ENCODE measurements at places on chromosomes 7 and 10.

DNA sequence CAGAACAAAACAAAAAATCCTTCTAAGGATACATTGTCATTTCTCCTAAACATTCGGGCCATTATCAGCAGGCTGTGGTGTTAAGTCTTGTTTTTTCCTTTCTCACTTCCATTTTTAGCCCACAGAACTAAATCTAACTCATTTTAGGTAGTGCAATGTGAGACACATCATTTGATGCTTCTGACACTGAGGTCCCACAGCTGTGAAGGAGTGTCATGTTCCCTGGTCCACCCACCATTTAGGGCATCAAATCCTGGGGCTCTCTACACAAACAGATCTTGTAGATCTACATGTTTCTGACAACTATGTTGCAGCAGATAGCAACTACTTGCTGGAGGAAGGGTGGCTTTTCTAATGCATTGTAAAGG, 232.5 kb upstream of the IGFBP3 start:
- DNase-seq, result no peak

GRCh38 chr10:112913661-112914287, 36.3 kb upstream of the TCF7L2 start:
- no peak for DNase-seq

GRCh38 chr7:86937363-86937878, 122.0 kb downstream of the ELAPOR2 start:
- no peak for DNase-seq

DNA sequence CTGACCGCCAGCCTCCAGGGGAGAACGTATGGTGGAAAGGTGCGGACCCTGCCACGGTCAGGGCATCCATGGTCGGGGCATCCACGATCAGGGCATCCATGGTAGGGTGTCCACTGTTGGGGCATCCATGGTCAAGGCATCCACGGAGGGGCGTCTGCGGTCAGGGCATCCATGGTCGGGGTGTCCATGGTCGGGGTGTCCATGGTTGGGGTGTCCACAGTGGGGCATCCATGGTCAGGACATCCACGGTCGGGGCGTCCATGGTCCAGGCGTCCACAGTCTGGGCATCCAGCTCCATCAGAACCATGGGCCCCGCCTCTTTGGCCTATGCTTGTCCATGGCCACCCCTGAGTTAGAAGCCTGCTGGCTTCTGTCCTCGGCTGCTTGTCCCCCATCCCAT, 148.1 kb downstream of the ADARB2 start:
- DNase-seq, result no peak

DNA sequence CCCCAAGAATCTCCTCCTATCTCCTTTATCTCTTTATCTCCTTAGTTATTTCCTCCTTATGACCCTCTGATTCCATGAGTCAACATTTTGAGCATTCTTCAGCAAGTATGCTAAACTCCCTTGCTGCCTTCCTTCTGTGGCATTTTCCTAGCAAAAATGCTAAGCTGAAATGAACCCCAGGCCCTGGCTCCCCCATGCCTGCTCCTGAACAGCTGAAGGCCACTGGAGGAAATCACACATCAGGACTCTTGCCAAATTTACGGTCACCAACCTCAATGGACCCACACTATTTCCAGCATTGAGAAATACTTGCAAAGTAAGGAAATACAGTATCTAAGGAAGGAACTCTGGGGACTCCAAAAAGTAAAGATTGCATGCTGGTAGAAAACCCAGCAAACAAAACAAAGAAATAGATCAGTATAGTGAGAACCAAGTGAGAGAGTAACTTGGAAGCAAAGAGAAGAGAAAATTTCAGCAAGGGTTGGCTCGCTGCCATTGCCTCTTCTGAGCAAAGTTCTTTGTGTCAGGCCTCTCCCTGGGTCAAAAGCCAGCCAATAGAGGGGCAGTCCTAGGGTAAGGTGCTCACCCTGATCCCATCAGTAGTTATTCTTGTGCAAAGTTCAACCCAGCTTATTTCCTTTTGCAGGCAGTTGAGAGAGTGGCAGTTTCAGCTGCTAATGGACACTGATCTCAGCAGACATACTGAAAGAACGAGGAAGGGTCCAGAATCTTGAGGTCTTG, 5.1 kb upstream of the PLEKHS1 start:
- no peak for DNase-seq

GRCh38 chr7:114620208-114620607, 205.6 kb downstream of the FOXP2 start:
- DNase-seq, result no peak

GRCh38 chr7:28705350-28705749, 252.8 kb downstream of the TRIL start:
- DNase-seq, result no peak

- DNase-seq, result no peak
Measured at GRCh38 chr7:156279635-156280034, 360.9 kb upstream of the RNF32 start.

- no peak for DNase-seq
Measured at GRCh38 chr7:92042056-92042737, 92.1 kb downstream of the CYP51A1 start.

- no peak for DNase-seq
Measured at GRCh38 chr7:57201021-57201894, 69.0 kb upstream of the ZNF479 start.

- DNase-seq, result no peak
Measured at GRCh38 chr7:127021019-127021738, 231.6 kb downstream of the GRM8 start.

GRCh38 chr7:35720032-35720431, 25.1 kb upstream of the HERPUD2 start:
- DNase-seq, result no peak

Measured in natural killer cell treated with Interleukin-12 subunit alpha and Interleukin-12 subunit beta and Interleukin-15 and Interleukin-18, amount 100 ng/mL, for 72 hours (primary cell).